ENCODE measurements at places on chromosomes 7 and 10.

GRCh38 chr10:84549368-84550165 lies 221.2 kb downstream of the CCSER2 start:
- no peak for DNase-seq

- DNase-seq = peak; percentile 48
These were observed 453 bp downstream of the URGCP start for GRCh38 chr7:43905956-43906330.

- no peak for DNase-seq
These were observed 453.7 kb upstream of the LRRTM3 start for GRCh38 chr10:66472156-66472555.

DNA sequence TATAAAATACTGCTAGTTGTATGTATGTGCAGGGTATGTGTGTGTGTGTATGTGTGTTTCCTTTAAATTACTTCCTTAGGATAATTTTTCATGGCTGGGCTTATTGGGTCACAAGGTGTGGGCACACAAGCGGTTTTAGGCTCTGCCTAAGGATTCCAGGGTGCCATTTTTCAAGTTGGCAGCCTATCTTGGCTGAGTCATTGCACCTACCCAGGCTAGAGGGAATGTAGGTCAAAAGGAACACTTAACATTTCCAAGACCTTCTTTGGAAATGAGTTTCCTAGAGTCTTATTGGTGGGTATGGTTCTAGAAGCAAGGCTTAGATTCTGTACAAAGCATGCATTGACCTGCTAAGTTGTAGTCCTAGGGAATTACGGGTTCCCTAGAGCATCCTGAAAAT lies 642.1 kb downstream of the LRMDA start:
- no peak for DNase-seq

- DNase-seq = no peak
These were observed 944.7 kb downstream of the SORCS3 start for GRCh38 chr10:105585753-105586152.

- peak; percentile 25 for DNase-seq
These were observed 67.9 kb upstream of the SMNDC1 start for GRCh38 chr10:110372656-110373055.

DNA sequence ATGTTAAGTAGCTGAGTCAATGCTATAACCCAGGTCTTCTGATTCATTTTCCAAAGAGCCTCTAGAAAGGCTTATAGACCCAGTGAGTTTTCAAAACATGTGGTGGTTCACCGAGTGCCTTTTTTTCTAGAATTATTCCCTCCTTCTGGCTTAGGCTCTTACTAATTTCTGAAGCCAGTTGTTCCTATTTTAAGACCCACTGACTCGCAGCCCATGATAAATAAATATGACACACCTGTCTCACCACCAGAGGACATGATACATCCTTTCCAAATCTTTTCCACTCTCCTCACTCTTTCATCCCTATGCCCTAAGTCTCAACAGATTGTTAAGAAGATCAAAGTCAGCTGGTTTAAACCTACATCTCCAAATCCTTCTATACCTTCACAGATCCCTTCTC lies 126.0 kb upstream of the WNT16 start:
- DNase-seq = no peak

DNA sequence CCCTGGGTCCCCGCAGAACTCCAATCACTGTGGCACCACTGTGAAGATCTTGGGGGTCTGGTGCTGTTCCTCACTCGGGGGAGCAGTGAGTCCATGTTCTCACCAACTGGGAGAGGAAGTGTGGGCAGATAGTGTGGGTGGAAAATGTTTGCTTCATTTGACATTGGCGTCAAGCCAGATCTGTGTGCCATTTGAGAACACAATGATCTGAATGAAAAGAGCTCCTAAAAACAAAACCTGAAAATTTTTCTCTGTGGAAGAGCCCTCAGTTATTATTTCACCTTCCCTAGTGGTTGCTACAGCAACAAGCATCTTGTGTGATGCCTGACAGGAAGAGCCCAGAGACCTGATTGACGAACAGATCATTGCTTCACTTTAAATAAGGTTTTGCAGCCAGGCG lies 125.6 kb downstream of the VIPR2 start:
- no peak for DNase-seq

DNA sequence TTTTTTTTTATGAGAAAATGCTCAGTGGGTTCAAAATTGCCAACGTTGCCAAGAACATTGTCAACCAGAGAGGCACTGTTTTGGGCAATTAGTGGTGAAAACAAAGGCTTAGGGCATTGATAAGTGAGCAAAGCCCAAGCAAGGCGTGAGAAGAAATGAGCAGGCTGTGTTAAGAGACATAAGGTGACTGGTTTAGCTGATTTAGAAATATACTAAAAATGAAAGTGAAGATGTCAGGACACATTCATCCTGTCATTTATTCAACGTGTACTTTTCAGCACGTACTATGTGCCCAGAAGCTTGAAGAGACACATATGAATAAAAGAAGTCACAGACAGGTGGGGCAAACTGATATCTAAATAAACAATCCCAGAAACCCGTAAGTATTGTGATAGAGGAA lies 31.8 kb downstream of the AOAH start:
- DNase-seq = no peak

GRCh38 chr10:88106366-88106765 lies 242.9 kb downstream of the PTEN start:
- no peak for DNase-seq

DNA sequence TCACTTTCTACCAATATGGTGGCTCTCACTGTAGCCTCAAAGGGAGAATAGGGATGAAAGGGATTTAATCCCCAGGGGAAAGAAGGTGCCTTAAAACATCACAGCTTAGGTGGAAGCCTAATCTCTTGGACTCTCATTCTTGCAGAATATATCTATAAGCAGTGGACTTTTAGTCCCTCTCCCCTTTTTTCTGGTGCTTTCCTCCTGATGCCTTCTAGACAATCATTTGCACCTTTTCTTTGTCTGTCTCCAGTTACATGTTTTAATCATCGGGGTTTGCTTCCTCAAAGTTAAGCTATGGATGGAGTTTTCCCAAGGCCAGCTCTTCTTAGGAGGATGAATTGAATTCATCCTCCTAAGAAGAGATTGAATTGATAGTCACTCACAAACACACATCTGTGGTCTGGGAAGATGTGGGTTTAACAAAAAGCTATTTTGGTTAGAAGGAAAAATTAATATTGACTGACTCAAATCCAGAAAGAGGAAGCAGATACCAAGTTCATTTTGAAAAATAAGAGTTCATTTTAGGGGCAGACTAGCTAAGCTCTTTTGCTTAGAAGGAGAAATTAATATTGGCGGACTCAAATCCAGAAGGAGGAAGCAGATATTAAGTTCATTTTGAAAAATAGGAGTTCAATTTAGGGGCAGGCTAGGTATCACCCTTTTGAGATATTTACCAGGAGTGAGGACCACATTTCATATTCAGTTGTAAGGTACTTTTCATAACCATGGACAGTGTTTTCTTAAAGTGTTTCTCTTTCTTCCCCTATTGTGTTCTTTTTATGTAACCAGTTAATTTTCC lies 35.2 kb upstream of the PLEKHS1 start:
- DNase-seq = no peak

DNA sequence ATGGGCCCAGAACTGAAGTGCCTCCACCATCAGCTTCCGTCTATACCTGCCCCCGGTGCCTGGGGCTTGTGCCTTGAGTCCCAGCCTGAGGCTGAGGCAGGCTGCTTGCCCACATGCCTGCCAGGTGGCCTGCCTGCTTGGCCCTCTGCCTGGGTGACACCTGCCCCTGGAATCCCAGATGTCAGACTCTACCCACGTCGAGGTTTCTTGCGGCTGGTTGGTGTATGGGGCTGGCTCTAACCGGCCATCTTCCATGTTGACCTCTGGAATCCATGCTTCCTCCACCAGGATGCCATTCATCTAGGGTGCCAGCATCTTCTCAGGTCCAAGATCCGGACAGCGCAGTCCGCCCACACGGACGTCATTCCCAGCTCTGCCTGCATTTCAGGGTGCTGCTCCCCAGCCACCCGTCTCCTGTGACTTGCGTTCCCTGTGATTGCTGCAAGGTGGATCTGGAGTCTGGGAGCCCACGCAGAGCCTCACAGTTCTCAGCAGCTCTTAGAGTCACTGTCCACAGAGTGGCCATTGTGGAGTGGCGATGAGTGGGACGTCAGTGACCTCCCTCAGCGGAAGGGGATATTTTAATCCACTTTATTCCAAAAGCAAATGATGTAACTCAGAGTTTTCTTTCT lies 298.1 kb downstream of the TCERG1L start:
- no peak for DNase-seq

- peak; percentile 27 for DNase-seq
These were observed 11.3 kb downstream of the GNAI1 start for GRCh38 chr7:80145780-80146422.
